ENCODE measurements at places on chromosomes 12 and 14. TPM values are rescaled to one million over a fixed set of nuclear protein-coding genes. Genes with fewer than 3 reads are reported as not detected.

- no peaks in the 10 kb centered on the region for H3K27me3 ChIP-seq
- H3K36me3 ChIP-seq = no peaks in the 10 kb centered on the region
- H3K27ac ChIP-seq = no peak overlapping the region
These were observed 1117.5 kb downstream of the AACS start for GRCh38 chr12:126182619-126183236.

DNA sequence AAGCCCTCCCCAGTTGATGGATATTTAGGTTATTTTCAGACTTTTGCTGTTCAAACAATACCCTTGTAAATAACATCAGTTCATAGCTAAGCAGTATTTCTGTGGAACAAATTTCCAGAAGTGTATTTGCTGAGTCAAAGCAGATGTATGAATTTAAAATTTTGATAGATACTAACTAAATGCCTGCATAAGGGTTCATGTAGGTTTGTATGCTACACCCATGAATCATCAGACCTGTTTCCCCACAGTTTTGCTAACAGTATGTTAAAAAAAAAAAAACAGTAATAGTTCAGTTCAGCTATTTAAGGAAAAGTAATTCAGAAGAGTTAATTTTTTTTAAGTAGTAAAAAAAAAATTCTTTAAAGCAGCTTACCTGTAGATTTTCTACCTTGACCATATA is 236.1 kb upstream of the DIO2 start:
- DNase-seq = no peak
- H3K4me3 ChIP-seq = no peak overlapping the region
- no peaks in the 10 kb centered on the region for H3K27me3 ChIP-seq
- H3K36me3 ChIP-seq = no peaks in the 10 kb centered on the region
- H3K27ac ChIP-seq = no peak overlapping the region

GRCh38 chr14:52369305-52369801 is 55.2 kb downstream of the PTGER2 start:
- no peaks in the 10 kb centered on the region for H3K36me3 ChIP-seq
- H3K27me3 ChIP-seq = no peaks in the 10 kb centered on the region
- H3K4me3 ChIP-seq = no peak overlapping the region
- H3K4me1 ChIP-seq = peaks cover 17% of the 10 kb centered on the region

- H3K27me3 ChIP-seq = no peaks in the 10 kb centered on the region
- no peak for DNase-seq
- H3K4me1 ChIP-seq = peaks cover 35% of the 10 kb centered on the region
- no peaks in the 10 kb centered on the region for H3K36me3 ChIP-seq
- no peak overlapping the region for H3K27ac ChIP-seq
These were observed 349.0 kb downstream of the RAD51B start for GRCh38 chr14:68168460-68169109.

DNA sequence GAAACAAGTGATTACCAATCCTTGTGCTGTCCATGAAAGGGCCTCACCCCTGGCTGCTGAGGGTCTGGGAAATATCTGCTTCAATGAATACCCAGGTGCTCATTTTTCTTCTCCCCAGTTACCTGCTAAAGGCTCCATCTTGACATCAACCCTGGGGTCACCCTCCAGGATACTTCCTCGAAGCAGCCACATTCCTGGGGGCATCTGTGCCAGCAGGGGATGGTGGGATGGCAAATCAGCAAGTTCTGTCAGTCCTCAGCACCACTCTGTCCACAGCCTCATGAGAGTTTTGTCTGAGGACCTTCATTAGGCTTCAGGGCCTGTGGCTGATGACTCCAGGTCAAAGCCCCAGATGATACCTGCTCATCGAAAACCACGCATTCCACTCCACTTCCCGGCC is 124.8 kb downstream of the ZFP36L1 start:
- no peaks in the 10 kb centered on the region for H3K36me3 ChIP-seq
- peak overlapping the region; percentile 84 for H3K27ac ChIP-seq
- H3K4me3 ChIP-seq = no peak overlapping the region
- no peak for DNase-seq

DNA sequence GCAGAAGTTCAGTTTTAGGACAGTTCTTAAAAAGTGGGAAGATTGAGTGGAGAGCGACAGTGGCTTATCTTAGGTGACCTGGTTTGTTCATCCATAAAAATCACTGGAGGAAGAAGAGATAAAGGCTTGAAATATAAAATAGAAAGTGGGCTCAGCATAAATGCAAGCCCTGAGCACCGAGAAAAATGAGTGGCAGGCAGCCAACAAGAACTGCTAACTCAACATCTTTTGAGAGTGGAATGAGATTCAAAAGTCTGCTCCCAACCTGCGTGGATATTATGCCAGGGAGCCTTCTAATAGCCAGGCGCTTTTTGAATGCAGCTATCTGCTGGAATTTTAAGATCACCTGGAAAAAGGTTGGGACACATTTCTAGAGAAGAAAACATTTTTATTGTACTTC is 666.5 kb downstream of the FLRT2 start:
- no peak for DNase-seq
- H3K27me3 ChIP-seq = no peaks in the 10 kb centered on the region
- no peak overlapping the region for H3K27ac ChIP-seq
- no peaks in the 10 kb centered on the region for H3K4me1 ChIP-seq

DNA sequence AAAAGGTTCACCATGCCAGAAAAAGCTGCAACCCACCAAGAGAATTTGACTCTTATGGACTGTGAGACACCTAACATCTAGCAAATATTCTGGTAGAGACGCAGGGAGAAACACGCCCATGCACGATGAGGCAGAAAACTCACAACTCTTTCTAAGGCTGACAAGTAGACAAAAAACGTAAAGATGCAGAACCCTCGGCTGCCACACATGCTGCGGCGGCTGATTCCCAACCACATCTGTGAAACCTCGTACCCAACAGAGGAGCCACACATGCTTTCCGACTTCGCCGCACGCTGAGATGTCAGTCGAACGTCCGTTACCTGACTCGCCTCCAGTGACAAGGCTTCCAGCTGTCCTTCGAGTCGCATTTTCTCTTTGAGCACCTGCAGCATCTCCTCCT is 21.8 kb downstream of the GOLGA3 start:
- no peak for DNase-seq
- no peaks in the 10 kb centered on the region for H3K27me3 ChIP-seq
- H3K4me3 ChIP-seq = no peak overlapping the region
- no peaks in the 10 kb centered on the region for H3K4me1 ChIP-seq

DNA sequence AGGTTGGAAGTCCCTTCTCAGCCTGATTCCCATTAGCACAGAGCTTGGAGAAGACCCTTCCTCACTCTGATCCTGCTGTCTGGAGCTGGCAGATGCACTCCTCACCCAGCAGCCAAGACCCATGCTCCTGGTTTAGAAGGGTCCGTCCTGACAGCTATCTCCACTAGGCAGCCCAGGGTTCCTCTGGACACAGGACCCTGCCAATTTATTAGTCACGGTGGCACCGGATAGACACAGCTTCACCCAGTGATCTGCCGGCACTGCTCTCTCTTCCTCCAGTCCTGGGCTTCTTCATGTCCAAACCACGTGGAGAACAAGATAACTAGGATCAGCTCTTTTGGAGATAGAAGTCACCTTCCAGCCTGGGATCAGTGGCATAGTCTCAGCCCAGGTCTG is 26.2 kb upstream of the TCL1B start:
- H3K4me1 ChIP-seq = no peaks in the 10 kb centered on the region
- H3K27me3 ChIP-seq = peaks cover 12% of the 10 kb centered on the region
- H3K4me3 ChIP-seq = no peak overlapping the region
- no peaks in the 10 kb centered on the region for H3K36me3 ChIP-seq

DNA sequence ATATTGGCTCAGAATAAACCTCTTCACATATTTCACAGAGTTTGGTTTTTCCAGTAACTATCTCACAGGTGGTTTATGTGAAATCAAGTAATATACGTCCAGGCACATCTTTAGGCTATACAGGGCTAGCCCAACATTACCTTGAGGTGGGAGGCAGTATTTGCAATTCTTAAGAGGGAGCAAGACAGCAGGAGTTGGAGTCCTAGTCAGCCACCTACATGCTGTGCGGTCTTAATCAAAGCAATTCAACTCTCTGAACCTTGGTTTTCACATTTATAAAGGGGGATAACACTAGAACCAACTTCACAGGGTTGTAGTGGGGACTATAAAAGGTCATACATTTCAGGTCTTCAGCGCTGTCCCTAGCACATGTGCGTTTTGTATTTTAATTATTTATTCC is 73.5 kb upstream of the FICD start:
- no peak for DNase-seq
- no peak overlapping the region for H3K4me3 ChIP-seq
- H3K27ac ChIP-seq = no peak overlapping the region
- no peaks in the 10 kb centered on the region for H3K4me1 ChIP-seq

GRCh38 chr12:57892232-57892972 is 45.9 kb upstream of the CTDSP2 start:
- no peak overlapping the region for H3K4me3 ChIP-seq
- H3K27me3 ChIP-seq = no peaks in the 10 kb centered on the region
- no peak overlapping the region for H3K27ac ChIP-seq
- H3K36me3 ChIP-seq = no peaks in the 10 kb centered on the region
- peaks cover 81% of the 10 kb centered on the region for H3K4me1 ChIP-seq

- no peak for DNase-seq
- peaks cover 32% of the 10 kb centered on the region for H3K4me1 ChIP-seq
- peaks cover 10% of the 10 kb centered on the region for H3K36me3 ChIP-seq
- no peaks in the 10 kb centered on the region for H3K27me3 ChIP-seq
- no peak overlapping the region for H3K4me3 ChIP-seq
- H3K27ac ChIP-seq = peak overlapping the region; percentile 93
These were observed 44.1 kb downstream of the DERA start for GRCh38 chr12:15955281-15955680.

- no peaks in the 10 kb centered on the region for H3K4me1 ChIP-seq
- no peak for DNase-seq
- H3K27me3 ChIP-seq = peaks cover 13% of the 10 kb centered on the region
- no peaks in the 10 kb centered on the region for H3K36me3 ChIP-seq
- peak overlapping the region; percentile 29 for H3K4me3 ChIP-seq
These were observed 689 bp upstream of the PDE3A start for GRCh38 chr12:20367583-20368113.

DNA sequence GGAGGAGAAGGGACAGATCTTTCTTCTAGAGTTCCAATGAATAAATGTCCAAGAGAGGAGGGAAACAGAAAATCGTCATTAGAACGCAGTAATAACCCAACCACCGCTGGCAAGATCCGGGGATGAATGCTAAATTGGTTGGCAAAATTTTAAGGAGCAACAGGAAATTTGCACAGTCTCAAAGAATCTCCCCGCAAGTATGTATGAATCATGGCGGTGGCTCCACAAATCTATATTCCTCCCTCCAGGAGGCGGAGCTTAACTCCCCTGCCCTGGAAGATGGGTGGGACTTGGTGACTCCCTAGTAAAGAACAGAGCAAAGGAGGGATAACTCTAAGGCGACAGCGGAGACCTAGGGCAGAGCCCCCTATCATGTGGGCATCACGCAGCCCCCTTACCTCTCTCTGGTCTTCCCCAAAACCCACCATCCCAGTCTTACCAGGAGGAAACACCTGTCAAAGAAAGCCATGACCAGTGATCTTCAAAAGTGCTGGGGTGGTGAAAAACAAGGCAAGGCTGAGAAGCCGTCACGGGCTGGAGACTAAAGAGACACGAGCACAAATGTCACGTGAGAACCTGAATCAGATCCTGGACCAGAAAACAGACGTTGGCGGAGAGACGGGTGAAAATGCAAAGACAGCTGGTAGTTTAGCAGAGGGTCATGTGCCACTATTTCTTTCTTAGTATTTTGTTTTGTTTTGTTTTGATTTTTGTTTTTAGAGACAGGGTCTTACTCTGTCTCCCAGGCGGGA is 125.8 kb downstream of the NCOR2 start:
- H3K27me3 ChIP-seq = no peaks in the 10 kb centered on the region
- peak overlapping the region; percentile 52 for H3K4me3 ChIP-seq
- H3K4me1 ChIP-seq = peaks cover 33% of the 10 kb centered on the region
- H3K36me3 ChIP-seq = no peaks in the 10 kb centered on the region

GRCh38 chr12:1325666-1326065 is 268.7 kb downstream of the FBXL14 start:
- H3K4me1 ChIP-seq = no peaks in the 10 kb centered on the region
- H3K4me3 ChIP-seq = no peak overlapping the region
- no peak for DNase-seq
- no peaks in the 10 kb centered on the region for H3K27me3 ChIP-seq

DNA sequence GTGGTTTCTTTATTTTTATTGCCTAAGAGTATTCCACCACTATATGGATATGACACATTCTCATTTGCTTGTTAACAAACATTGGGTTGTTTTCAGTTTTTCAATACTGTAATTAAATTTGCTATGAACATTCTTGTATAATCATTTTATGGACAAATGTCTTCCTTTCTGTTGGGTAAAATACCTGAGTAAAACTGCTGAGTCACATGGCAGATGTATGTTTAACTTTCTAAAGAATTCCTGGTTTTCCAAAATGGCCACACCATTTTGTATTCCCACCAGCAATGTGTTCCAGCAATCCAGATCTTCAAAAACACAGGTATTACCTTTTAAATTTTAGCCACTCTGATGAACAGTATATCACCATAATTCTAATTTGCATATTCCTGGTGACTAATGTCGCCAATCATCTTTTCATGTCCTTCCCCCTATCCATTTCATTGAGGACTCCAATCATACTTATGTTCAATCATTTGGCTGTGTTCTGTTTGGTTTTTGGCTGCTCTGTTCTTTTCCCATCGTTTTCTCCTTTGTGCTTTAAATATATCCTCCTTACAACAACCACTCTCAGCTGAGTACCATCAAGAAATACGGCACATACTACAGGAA is 36.0 kb downstream of the CDK17 start:
- H3K27ac ChIP-seq = peak overlapping the region; percentile 18
- DNase-seq = no peak
- no peaks in the 10 kb centered on the region for H3K36me3 ChIP-seq
- H3K4me1 ChIP-seq = peaks cover 22% of the 10 kb centered on the region
- no peak overlapping the region for H3K4me3 ChIP-seq
- no peaks in the 10 kb centered on the region for H3K27me3 ChIP-seq

DNA sequence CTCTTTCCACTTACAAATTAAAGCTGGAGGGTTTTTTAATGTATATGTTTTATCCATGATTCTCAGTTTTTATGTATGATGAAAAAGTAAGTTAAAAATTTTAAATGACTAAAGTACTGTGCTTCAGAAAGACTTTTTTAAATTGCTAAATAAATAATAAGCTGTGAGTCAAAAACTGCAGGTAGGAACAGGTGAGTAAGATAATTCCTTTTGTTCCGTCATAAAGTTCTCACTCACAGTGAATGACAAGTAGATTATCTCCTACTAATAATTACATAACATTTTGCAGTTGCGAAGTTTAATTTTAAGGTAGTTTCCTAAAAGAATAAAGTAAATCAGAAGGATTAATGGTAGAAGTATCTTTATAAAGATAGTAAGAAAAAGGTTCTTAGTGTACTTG is 78.0 kb downstream of the PRKCH start:
- no peaks in the 10 kb centered on the region for H3K36me3 ChIP-seq
- DNase-seq = no peak
- no peak overlapping the region for H3K4me3 ChIP-seq
- H3K27ac ChIP-seq = no peak overlapping the region
- no peaks in the 10 kb centered on the region for H3K27me3 ChIP-seq

Gene USP15
- total RNA-seq = 25.8 TPM

Gene C1S
- 32.9 TPM for total RNA-seq

Gene POTEM
- total RNA-seq = not detected

Gene MYF6
- not detected for total RNA-seq

Gene KRT71
- not detected for total RNA-seq

Gene PRPH
- 0.46 TPM for total RNA-seq

Gene PWP1
- 41.4 TPM for total RNA-seq

Gene PIP4P1
- 22.2 TPM for total RNA-seq

Measured in PC-9 (cell line).